ENCODE measurements at places on chromosomes 2 and 18.

- DNase-seq = peak; percentile 88
Observed at GRCh38 chr18:48840491-48840877, 110.3 kb downstream of the SMAD7 start.

DNA sequence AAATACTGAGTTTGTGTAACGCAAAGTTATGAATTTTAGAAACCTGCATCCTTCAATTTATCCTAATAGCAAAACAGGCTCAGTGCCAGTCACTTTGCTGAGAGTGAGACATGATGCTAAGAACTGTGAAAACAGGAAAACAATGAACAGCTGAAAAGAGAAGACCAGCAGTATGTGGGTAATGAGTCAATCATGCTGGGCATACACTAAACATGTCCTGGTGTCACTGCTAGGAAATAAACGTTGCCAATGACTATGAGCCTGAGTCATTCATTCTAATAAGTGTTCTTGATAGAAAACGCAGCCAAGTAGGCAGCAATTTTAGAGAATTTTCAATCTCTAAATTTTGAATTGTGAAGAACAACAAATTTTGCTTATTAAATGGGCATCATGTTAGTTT, 237.3 kb downstream of the GALR1 start:
- DNase-seq = no peak

DNA sequence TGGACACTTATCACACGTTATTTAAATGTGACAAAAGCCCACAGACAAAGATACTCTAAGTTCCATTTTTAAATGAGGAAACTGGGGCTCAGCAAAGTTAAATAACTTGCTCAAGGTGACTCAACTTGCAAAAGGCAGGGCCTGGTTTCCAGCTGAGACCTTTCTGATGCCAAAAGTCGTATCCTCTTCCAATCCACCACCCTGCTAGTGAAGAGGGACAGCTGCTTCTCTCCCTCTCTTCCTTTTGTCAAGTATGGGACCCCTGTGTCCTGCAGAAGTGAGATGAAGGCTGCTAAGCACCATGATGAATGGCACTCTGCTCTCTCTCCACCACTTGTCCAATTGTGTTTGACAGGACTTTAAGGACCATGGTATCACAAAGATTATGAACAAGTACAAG, 140.9 kb downstream of the DYM start:
- DNase-seq = no peak

GRCh38 chr2:186060744-186061440, 322.3 kb downstream of the FSIP2 start:
- DNase-seq = no peak

DNA sequence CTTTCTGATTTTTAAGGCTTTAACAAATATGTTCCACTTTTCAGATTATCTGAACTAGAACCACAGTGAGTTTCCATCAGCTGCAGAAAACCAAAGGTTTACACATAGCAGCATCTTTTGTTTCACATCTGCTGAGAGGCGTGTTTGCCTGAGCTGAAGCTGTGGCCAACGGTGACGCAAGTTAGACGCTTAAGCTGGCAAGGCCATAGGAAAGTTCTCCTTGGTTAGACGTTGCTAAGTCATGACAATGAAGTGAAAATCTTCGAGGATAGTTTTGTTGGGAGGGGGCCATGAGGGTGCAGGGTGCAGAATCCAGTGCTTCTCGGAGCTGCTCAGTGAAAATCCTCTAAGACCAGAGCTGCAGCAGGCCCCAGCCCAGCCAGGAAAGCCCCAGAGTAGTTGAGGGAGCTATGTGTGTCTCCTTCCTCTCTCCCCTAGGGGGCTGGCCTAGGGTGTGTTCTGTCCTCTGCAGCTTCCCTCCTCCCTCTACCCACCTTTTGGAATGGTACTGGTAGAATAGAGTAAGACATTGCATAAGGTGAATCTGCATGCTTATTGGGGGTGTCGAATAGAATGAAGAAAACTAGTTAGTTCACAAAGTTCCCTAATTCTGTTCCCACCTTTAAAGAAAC, 105.4 kb downstream of the FHOD3 start:
- peak; percentile 25 for DNase-seq

GRCh38 chr2:147479358-147479757, 365.5 kb upstream of the ACVR2A start:
- no peak for DNase-seq

DNA sequence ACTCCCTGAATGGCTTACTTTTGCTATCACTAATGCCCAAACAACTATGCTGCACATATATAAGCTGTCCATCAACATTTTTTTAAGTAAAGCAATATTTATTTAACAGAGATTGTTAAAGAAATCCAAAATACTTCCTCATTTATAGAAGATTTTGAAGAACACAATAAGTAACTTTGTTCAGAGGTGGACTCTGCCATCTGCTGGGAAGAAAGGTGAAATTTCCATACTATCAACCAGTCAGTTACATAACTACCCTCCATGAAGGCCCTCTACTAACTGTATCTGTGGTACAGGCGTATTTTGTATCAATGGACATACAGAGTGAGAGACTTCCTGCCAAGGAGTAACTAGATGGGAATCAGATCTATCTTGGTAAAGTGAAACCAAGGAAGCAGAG, 106.0 kb downstream of the DTNB start:
- peak; percentile 70 for DNase-seq

DNA sequence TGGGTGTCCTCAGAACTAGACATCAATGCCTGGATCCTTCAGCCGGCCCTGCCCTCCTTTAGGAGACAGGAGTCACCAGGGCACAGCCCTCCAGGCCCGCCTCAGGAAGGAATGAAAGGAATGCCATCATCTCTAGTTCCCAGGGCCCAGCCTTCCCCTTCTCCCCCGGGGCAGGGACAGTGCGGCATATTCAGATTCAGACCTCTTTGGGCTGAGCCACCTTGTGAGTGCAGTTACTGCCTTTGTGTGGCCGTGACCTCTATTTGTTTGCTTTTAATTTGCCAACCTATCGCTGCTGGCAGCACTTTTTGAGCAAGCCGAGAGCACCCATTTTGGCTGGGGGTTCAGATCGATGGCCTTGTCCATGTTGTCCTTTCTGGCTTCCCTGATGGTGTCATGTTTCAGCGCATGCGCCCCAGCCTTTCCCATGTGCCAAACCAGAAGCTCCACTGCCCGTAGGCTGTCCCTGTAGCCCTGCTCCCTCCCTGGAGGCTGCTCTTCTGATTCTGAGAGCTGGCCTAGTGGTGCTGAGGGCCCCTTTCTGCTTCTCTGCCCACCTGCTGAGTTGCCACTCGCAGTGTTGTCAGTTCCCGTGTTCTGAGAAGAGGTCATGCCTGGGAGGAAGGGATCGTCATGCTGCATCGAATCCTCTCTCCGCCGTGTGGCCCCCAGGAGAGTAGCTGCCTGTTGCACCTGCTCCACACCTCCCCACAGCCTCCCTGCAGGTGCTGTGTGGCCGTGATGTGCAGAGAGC, 10.9 kb downstream of the ANKRD23 start:
- DNase-seq = no peak

DNA sequence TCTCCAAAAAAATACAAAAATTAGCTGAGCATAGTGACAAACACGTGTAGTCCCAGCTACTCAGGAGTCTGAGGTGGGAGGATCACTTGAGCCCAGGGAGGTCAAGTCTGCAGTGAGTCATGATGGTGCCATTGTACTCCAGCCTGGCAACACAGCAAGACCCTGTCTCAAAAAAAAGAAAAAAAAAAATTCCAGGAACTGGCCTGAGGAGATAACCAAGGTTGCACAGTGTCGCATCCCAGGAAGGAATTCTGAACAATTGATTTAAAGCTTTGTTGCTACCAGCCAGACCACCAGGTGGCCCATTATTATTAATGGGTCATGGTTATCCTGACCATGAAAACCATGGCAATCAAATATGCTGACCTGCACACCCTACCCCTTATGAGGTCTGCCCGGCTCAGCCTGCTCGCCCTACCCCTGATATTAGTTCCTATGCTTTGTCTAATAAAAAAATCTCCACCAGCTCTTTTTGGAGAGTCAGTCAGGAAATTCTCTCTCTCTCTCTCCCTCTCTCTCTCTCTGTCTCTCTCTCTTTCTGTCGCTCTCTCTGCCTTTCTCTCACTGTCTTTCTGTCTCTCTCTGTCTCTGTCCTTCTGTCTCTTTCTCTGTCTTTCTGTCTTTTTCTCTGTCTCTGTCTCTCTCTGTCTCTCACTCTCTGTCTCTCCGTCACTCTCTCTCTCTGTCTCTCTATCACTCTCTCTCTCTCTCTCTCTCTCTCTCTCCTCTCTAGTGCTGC, 73.7 kb downstream of the NCAPH start:
- no peak for DNase-seq

DNA sequence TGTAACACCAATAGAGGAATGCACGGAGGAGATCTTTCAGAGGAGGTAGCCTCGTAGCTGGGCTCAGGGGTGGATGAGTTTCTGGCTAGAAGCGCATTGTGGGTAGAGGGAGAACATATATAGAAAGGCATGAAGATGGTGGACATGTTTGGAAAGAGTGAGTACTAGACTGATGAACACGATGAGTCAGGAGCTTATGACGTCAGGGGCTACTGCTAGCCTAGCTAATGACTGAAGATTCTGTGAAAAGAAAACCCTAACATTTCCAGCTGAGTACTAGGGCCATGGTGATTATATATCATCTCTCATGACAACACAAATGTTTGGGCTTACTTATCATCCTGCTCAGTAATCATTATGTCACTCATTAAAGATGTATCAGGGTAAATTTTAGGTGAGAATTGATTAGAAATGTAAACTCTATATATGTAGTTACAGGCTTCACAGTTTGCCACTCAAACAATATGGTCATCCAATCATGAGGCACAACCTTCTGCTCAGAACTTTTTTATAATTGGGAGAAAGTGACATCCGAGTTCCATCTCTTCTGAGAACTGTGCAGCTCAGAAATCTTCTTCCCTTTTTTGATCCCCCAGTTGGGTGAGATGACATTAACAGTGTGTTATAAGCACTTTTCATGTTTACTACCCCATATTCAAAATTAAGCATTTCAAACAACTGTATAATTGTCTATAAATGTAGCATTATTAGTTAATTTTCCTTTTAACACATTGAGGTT, 22.2 kb upstream of the IL1RN start:
- no peak for DNase-seq

GRCh38 chr18:45149712-45150111, 465.6 kb upstream of the SLC14A2 start:
- DNase-seq = no peak

GRCh38 chr2:55869637-55870325, 53.8 kb downstream of the EFEMP1 start:
- no peak for DNase-seq

GRCh38 chr18:70290482-70291294, 1.8 kb downstream of the SOCS6 start:
- no peak for DNase-seq

DNA sequence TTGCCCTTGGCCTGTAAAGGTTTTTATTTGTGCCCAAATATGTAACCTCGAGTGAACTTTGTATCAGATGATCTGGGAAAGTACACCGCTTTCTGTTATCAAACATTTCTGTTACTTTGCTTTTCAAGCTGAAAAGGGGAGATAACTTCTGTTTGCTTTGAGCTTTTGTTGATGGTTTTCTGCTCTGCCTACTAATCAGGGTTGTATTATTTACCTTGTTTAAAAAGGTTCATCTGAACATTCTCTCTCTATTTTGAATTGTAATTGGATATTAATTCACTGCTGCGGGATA, 79.4 kb downstream of the XRCC5 start:
- no peak for DNase-seq

- no peak for DNase-seq
Observed at GRCh38 chr18:36089001-36089400, 21.6 kb upstream of the RPRD1A start.

GRCh38 chr18:24003903-24004640, 10.5 kb upstream of the TTC39C start:
- DNase-seq = no peak

DNA sequence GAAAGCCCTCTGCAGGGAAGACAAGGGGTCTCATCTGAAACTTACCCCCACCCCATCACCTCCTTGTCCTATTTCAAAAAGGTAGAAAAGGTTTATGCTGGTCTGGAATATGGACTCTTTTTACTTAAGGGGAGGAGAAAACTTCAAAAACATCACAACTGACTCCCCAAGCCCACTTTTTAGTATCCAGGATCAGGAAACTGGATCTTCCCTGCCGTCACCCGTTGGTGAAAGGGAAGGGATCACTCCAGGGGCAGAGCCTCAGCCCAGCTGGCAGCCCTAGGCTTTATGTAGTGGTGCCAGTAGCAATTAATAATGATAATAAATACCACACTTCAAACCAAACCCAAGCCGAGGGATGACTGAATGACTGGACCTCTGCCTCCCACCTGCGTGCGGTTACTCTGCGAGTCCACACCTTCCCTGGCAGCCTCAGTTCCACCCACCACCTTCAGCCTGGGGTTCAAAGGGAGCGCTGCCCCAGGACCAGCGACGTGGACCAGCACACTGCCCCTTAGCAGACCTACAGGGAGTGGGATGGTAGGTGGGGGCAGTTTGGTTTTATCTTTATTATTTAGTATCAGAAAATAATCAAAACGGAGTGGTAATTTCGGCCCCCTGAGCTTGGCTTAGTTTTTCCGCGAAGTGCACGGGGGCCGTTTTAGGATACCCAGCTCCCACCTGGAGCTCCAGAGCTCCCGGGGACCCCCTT, 4.9 kb upstream of the GATA6 start:
- DNase-seq = no peak

- DNase-seq = no peak
Observed at GRCh38 chr2:236833501-236834073, 252.1 kb upstream of the COPS8 start.

- no peak for DNase-seq
Observed at GRCh38 chr2:174327841-174328113, 7.0 kb upstream of the SP9 start.
